ENCODE measurements at places on chromosomes 13 and 19.

DNA sequence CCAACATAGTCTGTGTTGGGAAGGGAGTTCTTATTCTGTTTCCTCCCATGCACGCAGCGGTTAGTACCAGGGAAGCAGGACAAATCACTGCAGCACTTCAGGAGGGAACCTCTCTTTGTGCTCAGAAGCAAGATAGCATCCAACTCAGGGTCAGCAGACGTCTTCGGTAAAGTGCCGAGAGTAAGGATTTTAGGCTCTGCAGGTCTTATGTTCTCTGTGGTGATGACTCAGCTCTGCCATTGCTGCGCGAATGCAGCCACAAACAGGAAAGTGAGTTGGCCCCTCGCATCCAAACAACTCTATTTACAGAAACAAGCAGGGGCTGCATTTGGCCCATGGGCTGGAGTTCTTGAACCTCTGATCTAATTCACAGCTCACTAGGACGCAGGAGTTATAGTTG is 122.1 kb upstream of the SPATA13 start:
- no peak for DNase-seq

DNA sequence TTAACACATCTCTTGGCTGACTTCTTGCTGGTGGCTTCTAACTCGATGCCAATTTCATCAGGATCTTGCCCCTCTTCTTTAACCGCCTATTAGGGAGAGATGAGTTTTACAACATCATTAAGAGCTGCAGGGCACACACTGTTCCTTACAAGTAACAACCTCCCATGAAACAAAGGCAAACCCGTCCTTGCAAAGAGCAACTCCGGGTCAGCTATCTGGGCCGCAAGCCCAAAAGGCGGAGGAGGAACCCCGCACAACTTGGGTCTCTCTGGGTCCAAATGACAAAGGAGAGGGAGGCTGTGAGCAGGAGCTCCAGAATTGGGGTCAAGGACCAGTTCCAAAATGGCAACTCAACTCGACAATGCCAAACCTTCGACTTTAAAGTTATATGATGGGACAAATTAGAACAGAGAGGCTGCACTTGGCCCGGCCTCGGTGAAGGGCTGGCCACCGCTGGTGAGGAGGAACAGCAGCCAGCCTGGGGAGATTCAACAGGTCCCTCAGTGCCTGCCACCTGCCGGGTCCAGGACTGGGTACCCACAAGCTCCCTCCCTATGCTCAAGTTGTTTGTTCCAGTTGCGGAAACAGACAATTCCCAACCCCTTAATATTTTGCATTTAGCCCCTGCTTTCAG is 1.1 kb downstream of the SAFB2 start:
- DNase-seq = no peak

DNA sequence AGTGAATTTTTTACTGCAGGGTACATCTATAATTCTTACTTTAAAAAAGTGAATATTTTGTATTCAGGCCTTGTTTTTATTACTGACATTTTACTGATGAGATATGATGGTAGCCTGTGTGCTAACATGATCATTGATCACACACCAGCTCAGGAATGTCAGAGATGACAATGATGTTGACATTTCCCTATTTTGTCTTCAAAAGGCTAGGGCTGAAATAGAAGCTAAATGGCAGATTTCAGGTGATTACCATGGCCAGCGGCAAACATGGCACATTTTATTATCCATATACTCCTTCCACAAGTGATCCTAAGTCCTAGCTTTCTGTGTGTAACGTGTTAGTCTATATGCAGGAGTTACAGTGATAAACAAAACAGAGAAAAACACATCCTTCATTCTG is 544.3 kb upstream of the MIR17HG start:
- DNase-seq = no peak

DNA sequence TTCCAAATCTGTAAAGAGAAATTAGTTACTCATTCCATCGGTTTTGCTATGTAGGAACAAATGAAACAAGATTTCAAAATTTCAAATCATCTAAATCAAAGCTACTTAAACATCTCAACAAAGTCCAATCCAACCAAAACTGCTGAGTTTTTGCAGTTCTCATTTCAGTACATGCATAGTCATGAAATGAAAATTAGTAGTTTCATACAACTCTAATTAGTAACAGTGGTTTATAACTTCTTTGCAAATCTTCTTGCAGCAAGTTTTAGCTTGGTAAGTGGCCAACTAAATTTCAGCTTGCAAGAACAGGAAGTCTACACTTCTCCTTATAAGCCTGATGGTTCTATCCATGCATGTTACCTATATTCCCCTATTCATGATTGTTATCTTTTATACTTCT is 75.6 kb downstream of the SPRY2 start:
- DNase-seq = no peak

- DNase-seq = no peak
Observed at GRCh38 chr19:56097306-56097705, 23.8 kb downstream of the ZNF787 start.

GRCh38 chr19:8174706-8175105 is 25.3 kb upstream of the FBN3 start:
- DNase-seq = no peak
